ENCODE measurements at places on chromosomes 2 and 18.

DNA sequence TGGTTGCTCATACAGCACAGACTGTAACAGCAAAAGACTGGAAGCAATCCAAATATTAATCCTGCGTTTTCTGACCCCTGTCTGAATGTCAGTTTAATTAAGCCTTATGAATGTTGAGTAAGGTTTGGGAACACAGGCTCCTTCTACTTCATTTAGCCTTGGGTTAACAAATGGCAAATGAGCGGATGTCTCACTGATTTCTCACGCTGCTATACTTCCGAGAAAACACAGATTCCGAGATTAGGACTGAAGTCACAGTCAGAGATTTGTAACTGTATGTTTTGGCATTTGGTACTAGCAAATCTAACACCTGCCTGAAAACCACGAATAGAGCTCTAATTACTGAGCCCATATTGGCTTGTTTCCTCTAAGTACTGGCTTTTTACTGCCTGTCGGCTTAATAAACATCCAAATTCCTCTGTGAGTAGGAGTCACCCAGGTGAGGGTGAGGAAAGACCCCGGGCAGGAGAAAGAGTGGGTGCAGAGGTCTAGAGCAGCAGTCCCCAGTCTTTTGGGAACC lies 10.6 kb downstream of the MC5R start:
- no peaks in the 10 kb centered on the region for H3K4me1 ChIP-seq
- no peak for DNase-seq
- H3K4me3 ChIP-seq: no peak overlapping the region
- H3K27ac ChIP-seq: no peak overlapping the region
- no peaks in the 10 kb centered on the region for H3K36me3 ChIP-seq

GRCh38 chr2:68594674-68595492 lies 48.5 kb upstream of the PROKR1 start:
- peak; percentile 36 for DNase-seq
- H3K36me3 ChIP-seq: peaks cover 3% of the 10 kb centered on the region
- H3K4me1 ChIP-seq: peaks cover 8% of the 10 kb centered on the region
- H3K27me3 ChIP-seq: no peaks in the 10 kb centered on the region
- H3K4me3 ChIP-seq: no peak overlapping the region
- H3K27ac ChIP-seq: no peak overlapping the region

DNA sequence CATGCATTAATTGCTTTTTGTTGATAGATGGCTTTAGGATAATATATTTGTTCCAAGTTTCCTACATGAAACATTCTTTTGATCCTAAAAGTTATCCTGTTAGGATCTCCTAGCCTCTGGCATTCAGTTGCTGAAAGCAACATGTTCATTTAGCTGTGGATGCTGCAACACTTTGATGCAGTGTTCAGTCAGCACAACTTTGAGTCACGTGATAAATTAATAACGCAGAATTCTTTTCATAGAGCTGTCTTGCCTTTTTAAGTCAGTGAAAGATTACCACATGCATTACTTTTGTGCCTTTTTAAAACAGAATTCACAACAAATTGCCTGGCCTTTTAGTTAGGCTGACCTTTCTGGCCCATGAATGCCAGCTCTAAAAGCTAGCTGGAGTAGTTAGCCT lies 1467.9 kb upstream of the ZEB2 start:
- no peaks in the 10 kb centered on the region for H3K4me1 ChIP-seq
- H3K4me3 ChIP-seq: no peak overlapping the region
- H3K27ac ChIP-seq: no peak overlapping the region
- H3K27me3 ChIP-seq: peaks cover 1% of the 10 kb centered on the region
- DNase-seq: no peak

GRCh38 chr2:47050762-47051161 lies 104.3 kb downstream of the STPG4 start:
- no peak overlapping the region for H3K27ac ChIP-seq
- no peak for DNase-seq
- no peak overlapping the region for H3K4me3 ChIP-seq
- peaks cover 39% of the 10 kb centered on the region for H3K36me3 ChIP-seq
- no peaks in the 10 kb centered on the region for H3K27me3 ChIP-seq

DNA sequence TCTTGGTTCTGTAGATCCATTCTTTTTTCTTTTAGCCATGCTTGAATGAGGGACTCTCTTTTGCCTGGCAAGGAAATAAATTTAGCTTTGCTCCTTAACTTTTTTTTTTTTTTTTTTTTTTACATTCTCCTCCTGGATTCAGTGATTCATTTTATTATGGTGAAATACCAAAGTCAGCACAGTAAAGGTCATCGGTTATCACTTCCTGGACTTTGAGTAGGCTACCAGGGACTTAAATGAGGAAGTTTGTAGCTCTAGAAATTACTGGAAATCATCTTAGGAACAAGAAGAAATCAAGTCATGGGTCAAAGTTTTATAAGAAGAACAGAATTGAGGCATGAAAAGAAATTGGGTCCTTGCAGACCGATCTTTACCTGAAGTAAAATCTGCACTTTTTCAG lies 75.0 kb downstream of the SOCS6 start:
- H3K4me3 ChIP-seq: no peak overlapping the region
- DNase-seq: no peak
- no peaks in the 10 kb centered on the region for H3K36me3 ChIP-seq
- H3K27ac ChIP-seq: no peak overlapping the region

GRCh38 chr2:216142540-216142939 lies 33.4 kb downstream of the XRCC5 start:
- peaks cover 2% of the 10 kb centered on the region for H3K4me1 ChIP-seq
- no peak for DNase-seq
- H3K36me3 ChIP-seq: peaks cover 19% of the 10 kb centered on the region
- no peaks in the 10 kb centered on the region for H3K27me3 ChIP-seq
- no peak overlapping the region for H3K27ac ChIP-seq

- DNase-seq: no peak
- H3K36me3 ChIP-seq: no peaks in the 10 kb centered on the region
- H3K27me3 ChIP-seq: no peaks in the 10 kb centered on the region
- no peak overlapping the region for H3K27ac ChIP-seq
These were observed 167.5 kb upstream of the DTNA start for GRCh38 chr18:34542625-34543024.

DNA sequence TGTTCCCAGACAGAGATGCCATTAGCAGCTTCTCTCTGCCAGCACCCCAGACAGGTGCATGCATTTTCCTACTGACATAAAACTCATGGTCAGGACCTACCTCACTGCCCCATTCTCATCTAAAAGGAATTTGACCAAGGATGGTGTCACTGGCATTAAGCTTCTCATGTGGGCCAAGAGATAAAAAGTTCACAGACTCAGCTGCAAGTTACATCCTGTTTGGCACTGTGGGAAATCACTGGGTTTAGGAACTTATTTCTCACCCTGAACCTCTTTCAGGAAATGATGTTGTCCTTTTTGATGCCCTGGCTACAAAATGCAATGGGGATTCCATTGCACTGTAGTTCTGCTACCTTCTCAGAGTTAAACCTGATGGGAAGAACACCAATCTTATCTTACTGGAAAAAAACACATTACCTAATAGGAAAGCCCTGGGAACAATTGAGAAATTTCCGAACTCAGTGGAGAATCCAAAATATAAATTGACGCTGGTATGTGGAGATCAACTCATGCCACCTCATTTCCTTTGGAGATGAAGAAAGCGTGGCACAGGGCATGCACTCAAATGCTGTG lies 252.1 kb upstream of the COPS8 start:
- H3K4me3 ChIP-seq: no peak overlapping the region
- DNase-seq: no peak
- peaks cover 7% of the 10 kb centered on the region for H3K27me3 ChIP-seq

DNA sequence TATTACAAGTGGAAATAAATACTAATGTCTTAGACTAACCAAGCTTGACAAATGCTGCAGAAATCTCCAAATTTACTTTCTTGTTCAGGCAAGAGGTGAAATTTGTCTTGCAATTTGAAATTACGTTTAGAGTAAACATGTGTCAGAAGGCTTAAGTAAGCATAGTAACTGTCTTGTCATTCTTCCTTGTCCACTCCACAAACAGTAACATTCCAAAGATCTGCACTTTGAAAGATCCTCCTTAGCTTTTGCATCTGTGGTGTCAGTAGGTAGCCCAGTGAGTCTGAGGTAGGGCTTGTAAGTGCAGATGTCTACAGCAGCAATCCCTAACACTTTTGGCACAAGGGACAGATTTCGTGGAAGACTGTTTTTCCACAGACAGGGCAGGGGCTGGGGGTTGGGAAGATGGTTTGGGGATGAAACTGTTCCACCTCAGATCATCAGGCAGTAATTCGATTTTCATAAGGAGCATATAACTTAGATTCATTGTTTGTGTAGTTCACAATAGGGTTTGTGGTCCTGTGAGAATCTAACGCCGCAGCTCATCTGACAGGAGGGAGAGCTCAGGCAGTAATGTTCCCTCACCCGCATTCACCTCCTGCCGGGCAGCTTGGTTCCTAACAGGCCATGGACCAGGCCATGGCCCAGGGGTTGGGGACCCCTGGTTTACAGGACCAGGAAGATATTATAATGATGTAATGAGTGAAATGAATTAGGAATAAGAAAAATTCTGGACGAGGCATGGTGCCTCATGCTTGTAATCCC lies 18.6 kb downstream of the RASGRP3 start:
- peaks cover 61% of the 10 kb centered on the region for H3K4me1 ChIP-seq
- DNase-seq: no peak
- H3K4me3 ChIP-seq: peak overlapping the region; percentile 57
- no peaks in the 10 kb centered on the region for H3K27me3 ChIP-seq

DNA sequence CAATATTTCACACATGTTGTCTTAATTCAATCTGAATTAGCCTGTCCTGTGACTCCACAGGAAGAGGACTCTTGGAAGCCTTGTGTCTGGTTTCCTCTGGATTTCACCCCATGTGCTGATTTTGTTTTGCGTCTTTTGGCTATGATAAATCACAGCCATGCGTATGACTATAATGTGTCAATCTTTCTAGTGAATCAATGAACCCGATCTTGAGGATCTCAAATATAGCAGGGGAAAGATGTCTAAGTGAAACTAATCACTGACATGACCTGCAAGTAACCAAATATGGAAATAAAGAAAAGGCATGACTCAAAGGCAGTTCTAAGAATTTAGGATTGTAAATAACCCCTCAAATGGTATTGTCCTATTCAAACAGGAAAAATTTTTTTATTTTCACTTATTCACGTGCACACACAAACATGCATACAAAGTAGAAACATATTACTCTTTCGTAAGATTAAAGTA lies 8.2 kb downstream of the WDFY1 start:
- H3K4me3 ChIP-seq: no peak overlapping the region
- H3K27ac ChIP-seq: peak overlapping the region; percentile 38
- DNase-seq: no peak
- peaks cover 38% of the 10 kb centered on the region for H3K4me1 ChIP-seq
- no peaks in the 10 kb centered on the region for H3K27me3 ChIP-seq

- H3K4me3 ChIP-seq: no peak overlapping the region
- no peak for DNase-seq
- no peaks in the 10 kb centered on the region for H3K4me1 ChIP-seq
- no peak overlapping the region for H3K27ac ChIP-seq
These were observed 30.2 kb downstream of the INSIG2 start for GRCh38 chr2:118118479-118118878.

DNA sequence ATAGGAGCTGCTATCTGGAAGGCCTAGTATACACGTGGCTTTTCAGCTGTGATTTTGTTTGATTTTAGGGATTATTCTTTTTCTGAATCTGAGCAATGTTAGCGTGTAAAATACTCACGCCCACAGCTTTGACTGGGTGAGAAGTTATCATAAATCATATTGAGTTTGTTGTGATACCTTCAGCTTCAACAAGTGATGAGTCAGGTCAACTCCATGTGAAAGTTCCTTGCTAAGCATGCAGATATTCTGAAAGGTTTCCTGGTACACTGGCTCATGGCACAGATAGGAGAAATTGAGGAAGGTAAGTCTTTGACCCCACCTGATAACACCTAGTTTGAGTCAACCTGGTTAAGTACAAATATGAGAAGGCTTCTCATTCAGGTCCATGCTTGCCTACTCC lies at the start of gene GKN1:
Gene GKN1 (plus strand): TSS at position 386 of the 400 bp plus-strand sequence. CDS start 42 bp downstream, outside the sequence.
- no peak within 1 kb of the TSS for H3K4me3 ChIP-seq
- DNase-seq: no peak
- no peak within 1 kb of the TSS for H3K27ac ChIP-seq
- peaks cover 10% of the 10 kb centered on the region for H3K27me3 ChIP-seq
- no peaks in the 10 kb centered on the region for H3K4me1 ChIP-seq

DNA sequence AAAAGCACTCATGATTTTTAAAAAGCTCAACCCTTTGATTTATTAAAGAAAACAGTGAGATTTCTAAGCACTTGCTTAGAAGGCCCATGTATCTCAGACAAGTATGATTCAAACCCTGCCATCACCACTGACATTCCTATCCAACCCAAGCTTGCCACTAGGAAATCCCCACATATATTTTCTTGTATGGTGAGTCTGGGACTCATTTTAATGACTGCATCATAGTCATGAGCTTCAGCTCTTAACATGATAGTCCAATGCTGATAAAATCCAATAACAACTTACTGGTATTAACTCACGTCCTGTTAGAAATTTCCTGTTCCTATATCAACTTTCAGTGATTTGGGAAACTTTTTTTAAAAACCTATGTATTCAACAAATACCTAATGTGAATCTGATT lies 39.4 kb upstream of the NCKAP5 start:
- no peak overlapping the region for H3K27ac ChIP-seq
- DNase-seq: no peak
- no peaks in the 10 kb centered on the region for H3K36me3 ChIP-seq
- no peak overlapping the region for H3K4me3 ChIP-seq
- H3K27me3 ChIP-seq: peaks cover 8% of the 10 kb centered on the region
- no peaks in the 10 kb centered on the region for H3K4me1 ChIP-seq

GRCh38 chr18:59918320-59918755 lies 18.5 kb downstream of the PMAIP1 start:
- no peaks in the 10 kb centered on the region for H3K27me3 ChIP-seq
- peak overlapping the region; percentile 77 for H3K4me3 ChIP-seq
- DNase-seq: peak; percentile 20
- no peaks in the 10 kb centered on the region for H3K36me3 ChIP-seq
- H3K4me1 ChIP-seq: peaks cover 24% of the 10 kb centered on the region

DNA sequence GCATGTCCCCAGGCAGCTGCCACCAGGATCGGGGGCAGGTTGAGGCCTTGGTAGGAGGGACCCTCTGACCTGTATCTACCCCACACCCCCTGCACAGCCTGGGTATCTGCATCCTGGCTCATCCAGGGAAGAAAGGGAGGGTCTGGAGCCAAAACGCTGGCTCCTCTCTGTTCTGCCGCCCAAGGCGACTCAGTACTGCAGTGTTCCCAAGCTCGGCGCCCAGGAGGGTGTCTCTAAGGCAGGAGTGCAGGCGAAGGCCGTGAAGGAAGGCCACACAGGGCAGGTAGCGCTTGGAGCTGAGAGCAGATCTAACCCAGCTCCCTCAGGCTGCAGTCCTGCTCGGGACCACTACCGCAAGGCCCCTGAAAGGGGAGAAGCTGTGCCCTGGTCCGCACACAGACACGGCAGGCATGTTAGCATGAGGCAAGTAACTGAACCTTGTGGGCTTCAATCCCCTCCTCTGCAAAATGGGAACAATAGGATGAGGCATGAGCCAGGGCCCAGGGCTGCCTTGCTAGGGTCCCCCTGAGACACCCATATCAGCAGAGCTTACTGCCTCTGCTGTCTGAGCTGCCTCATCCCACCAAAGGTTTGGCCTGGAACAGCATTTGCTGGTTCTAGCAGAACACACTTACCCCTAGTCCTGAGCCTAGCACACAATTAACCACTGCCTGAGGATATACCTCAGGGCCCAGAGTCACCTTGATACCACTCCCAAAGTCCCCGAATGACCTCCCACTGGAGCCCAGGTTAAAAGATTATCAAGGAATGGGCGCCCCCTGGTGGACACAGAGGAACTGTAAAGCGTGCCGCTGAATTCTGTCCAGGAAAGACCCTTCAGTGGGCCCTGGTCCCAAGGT lies 6.5 kb downstream of the PTMA start:
- no peaks in the 10 kb centered on the region for H3K27me3 ChIP-seq
- H3K4me3 ChIP-seq: no peak overlapping the region
- peaks cover 22% of the 10 kb centered on the region for H3K36me3 ChIP-seq
- H3K27ac ChIP-seq: peak overlapping the region; percentile 96
